ENCODE measurements at places on chromosomes 13 and 19.

DNA sequence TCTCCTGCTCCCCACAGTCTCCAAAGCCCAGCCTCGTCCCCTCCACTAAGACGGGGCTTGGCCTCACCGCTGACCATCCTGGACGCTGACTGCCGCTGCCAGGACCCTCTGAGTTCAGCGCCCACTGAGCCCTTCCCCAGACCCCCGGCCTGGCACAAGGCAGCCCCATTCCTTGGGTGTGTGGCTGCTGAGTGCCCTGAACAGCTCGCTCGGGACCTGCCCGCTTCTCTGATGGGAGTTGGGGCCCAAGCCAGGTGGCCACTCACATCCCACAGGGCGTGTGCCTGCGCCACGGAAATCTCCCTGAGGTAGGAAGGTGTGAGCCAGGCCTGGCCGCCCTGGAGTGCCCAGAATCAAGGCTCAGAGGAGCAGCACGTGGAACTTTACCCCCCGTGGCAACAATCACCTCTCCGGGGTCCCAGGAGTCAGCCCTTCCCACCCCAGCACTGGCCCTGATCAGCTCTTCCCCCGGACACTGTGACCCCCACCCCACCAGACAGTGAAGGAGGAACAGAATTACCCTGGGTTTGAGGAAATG lies 20.8 kb downstream of the C13orf46 start:
- no peak for DNase-seq

DNA sequence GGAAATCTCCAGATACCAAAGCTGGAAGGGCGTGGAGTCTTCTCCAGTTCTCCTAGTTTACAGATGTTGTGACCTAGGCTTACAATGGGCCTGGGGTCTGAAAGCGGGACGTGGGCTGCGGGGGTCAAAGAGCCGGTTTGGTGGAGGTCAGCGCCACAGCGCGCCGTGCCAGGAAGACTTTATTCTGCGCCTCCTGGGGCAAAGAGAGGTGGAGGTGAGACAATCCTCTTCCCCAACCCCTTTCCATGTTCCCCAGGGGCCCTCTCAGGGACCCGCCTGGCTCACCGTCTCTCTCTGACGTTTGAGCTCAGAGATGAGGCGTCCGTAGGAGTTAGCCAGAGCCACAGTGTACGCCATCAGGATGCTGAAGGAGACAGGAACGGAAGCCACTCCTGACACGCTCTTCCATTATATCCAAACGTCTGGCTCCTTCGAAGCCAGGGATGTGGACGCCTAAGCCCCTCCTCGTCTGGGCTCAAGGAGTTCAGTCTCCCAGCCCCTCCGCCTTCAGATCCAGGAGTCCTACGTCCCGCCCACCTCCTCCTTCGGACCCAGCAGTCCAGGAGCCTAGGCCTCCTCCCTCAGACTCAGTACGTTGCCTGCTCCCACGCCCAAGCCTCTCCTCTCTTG lies 776 bp upstream of the LENG1 start:
- no peak for DNase-seq

DNA sequence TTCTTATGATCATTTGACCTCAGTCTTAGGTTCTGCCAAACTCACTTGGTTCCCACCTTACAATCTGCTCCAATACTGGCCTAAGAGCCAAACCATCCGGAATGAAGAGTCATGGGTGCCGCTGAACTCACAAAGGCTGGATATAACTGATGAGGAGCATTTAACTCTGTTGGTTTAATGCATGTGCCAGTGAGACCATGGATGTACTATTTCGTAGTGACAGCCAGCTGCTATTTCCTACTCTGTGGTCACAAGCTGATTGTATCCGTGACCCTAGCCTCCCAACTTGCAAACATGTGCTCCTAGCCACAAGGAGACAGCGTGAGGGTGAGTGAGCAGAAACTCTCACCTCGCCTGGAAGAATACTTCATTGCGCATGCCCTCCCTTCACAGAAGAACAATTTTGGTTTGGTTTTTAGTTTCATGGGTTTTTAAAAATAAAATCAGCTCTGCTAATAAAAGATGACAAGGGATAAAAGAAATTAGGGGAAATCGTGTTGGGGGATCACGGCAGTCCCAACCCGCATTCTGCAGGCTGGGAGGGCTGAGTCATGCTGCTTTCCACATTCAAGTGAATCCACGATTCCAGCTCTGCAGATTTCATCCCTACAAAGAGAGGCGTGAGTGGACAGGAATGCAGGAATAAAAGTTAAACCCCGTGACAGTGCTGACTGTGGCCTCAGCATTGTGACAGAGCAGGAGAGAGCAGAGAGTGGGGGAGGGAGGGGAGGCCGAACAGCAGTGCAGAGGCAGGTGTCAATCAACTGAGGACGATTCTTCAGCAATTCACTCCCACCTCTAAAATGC lies 66.8 kb upstream of the RAP2A start:
- DNase-seq: no peak

DNA sequence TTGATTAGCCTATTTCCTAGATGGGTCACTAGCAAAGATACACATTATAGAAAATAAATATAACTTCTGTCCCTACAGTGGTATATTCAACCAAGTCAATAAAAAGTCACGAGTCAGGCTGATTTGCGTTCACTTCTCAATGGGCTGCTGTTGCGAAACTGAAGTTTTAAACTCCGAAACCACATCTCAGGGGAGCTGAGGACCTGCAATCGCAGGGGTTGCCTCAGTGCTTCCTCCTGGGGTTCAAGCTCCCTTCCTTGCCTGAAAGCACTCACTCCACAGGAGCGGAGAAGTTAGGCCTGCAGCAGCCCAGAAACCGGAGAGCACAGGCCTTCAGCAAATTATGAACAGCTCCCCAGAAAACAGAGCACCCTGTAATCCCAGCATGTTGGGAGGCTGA lies 39.6 kb downstream of the RAB20 start:
- DNase-seq: no peak

GRCh38 chr13:51562011-51562671 lies 22.1 kb upstream of the WDFY2 start:
- peak; percentile 40 for DNase-seq

DNA sequence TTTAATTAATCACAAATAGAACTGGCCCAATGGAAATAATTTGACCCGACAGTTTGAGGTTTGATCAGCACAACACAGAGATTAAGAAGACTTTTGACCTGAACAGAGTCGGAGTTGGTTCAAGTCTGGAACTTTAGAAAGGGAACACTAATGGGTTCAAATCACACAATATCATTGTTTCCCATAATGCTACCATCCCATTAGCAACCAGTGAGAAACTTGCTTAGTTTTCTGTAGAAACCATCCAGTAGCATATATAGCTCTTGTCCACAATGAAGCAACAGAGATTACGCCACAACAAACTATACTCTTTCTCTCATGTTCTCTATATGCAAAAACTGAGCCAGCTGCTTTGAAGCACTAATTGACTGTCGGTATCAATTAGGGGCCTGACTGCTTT lies 376.9 kb upstream of the SPRY2 start:
- no peak for DNase-seq

DNA sequence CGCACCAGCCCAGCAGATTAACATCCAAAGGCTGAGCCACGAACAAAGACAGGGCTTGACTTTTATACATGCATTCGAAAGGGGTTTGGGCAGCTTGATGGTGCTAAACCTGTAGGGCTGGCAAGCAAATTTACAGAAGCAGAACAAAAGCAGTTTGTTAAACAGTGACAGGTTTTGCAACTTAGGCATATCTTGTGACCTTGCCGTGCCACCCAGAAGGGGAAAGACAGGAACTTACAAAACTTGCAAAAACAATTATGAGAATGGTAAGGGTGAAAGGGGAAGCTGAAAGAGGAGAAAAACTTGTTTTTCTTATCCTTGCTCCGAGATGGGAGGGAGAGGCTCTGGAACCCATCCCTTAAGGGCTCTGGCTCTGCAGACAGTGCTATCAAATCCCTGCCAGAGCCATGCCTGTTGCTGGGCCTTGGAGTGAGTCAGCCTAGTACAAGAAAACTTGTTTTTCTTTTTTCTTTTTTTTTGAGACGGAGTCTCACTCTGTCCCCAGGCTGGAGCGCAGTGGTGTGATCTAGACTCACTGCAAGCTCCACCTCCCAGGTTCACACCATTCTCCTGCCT lies 1325.2 kb upstream of the PRR20A start:
- no peak for DNase-seq

- no peak for DNase-seq
These were observed 8.9 kb upstream of the CEACAM16 start for GRCh38 chr19:44690131-44690440.

DNA sequence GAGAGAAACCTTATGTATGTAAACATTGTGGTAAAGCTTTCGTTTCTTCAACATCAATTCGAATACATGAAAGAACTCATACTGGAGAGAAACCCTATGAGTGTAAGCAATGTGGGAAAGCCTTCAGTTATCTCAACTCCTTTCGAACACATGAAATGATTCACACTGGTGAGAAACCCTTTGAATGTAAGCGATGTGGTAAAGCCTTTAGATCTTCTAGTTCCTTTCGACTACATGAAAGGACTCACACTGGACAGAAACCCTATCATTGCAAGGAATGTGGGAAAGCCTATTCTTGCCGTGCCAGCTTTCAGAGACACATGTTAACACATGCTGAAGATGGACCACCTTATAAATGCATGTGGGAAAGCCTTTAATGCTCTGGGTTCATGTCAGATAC lies 24.7 kb downstream of the ZNF136 start:
- DNase-seq: no peak

- DNase-seq: no peak
These were observed 100.1 kb upstream of the CLDN10 start for GRCh38 chr13:95452375-95452774.

- DNase-seq: no peak
These were observed 435.8 kb downstream of the HS6ST3 start for GRCh38 chr13:96525715-96526114.

- DNase-seq: no peak
These were observed 65.4 kb upstream of the WDFY2 start for GRCh38 chr13:51518827-51519226.

DNA sequence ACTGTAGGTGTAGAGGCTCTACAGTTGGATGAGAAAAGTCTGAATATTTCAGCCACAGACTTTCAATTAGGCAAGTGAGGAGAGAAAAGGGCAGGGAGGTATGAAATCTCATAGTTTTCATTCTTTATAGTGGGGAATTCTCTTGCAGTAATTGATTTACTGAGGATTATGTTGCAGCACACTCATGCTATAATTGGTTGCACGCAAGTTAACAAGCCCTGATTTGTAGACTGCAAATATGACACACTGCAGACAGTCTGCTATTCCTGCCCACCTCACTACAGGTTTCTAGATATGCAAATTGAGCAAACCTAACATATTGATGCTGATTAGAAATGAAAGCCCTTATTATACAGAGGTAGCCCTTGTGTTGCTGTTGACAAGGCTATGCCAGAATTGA lies 139.4 kb downstream of the LHFPL6 start:
- no peak for DNase-seq

DNA sequence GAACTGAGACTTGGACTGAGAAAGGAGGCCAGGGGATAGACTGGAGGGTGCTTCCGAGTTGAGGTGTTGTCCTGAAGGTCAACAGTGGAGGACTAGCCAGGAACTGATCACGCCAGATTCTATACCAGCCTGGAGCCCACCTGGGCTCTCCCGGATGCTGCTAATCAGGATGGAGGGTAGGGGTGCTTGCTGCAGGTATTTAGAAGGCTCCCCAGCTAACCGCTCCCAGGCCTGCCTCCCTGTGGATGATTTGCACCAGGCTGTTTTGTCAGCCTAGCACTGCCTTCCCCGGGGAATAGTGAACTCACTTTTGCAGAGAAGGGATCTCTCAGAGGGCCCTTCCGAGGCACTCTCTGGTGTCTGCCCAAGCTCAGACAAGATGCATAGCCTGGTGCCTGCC lies 60.5 kb upstream of the KCTD15 start:
- no peak for DNase-seq

GRCh38 chr13:79481685-79482052 lies 714 bp downstream of the NDFIP2 start:
- peak; percentile 19 for DNase-seq

- no peak for DNase-seq
These were observed 316.2 kb upstream of the KLHL1 start for GRCh38 chr13:70424428-70424827.

DNA sequence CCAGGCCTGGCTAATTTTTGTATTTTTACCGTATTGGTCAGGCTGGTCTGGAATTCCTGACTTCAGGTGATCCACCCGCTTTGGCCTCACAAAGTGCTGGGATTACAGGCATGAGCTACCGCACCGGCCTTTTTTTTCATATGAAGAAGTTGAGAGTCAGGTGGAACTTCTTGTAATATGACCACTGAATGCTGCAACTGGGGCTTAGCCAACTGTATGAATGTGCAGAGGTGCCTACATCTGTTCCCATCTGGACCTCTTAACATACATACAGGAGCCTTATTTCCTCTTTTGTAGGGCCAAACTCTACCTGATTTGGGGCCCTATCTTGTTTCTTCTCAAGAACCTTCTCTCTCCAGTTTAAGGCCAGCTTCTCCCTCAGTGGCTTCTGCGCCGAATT lies 11.9 kb upstream of the GGACT start:
- no peak for DNase-seq

All from GM10248 (cell line).